ENCODE measurements at places on chromosomes 7 and 10. TPM values are rescaled to one million over a fixed set of nuclear protein-coding genes. Genes with fewer than 3 reads are reported as not detected.

Gene EBF3
- total RNA-seq = 1.7 TPM

Gene ELFN1
- under 0.01 TPM for total RNA-seq

Gene RHOBTB1
- 13.8 TPM for total RNA-seq

Gene EIF4H
- 314 TPM for total RNA-seq

Gene PTN
- total RNA-seq = 43.0 TPM

Gene RAB18
- 67.2 TPM for total RNA-seq

Gene KCP
- total RNA-seq = not detected

Gene KCNIP2
- total RNA-seq = 1.1 TPM

Gene NDUFB2
- total RNA-seq = 155 TPM

Gene IFIT1B
- total RNA-seq = 0.06 TPM

Gene SMKR1
- not detected for total RNA-seq

Gene GARIN1A
- 1.6 TPM for total RNA-seq

Gene CALML3
- not detected for total RNA-seq

Gene ARMC3
- total RNA-seq = not detected

Gene PIP
- total RNA-seq = not detected

Gene IDI2
- not detected for total RNA-seq

Gene CCDC172
- not detected for total RNA-seq

Gene ATG9B
- total RNA-seq = not detected

Gene NMT2
- 64.5 TPM for total RNA-seq

Gene KCND2
- total RNA-seq = 0.13 TPM

Gene DYNC1I1
- total RNA-seq = 3.5 TPM

Gene TMEM178B
- total RNA-seq = 0.06 TPM

Gene AGMO
- total RNA-seq = 0.93 TPM

Gene RUFY2
- 24.6 TPM for total RNA-seq

Gene CLEC5A
- not detected for total RNA-seq

Gene TCF7L2
- 2.6 TPM for total RNA-seq

Gene TMEM273
- total RNA-seq = 0.37 TPM

Gene NUTM2E
- 0.19 TPM for total RNA-seq

Gene TMEM60
- 17.0 TPM for total RNA-seq

Gene HMX2
- not detected for total RNA-seq

Gene AKR1D1
- total RNA-seq = not detected

Gene ZNF746
- 13.9 TPM for total RNA-seq

Gene NOS3
- 3.7 TPM for total RNA-seq

Gene KCNH2
- total RNA-seq = under 0.01 TPM

Gene CFAP58
- total RNA-seq = 1.2 TPM

Gene LBX1
- not detected for total RNA-seq

Gene VWC2
- total RNA-seq = not detected

Gene ATRNL1
- total RNA-seq = 4.9 TPM

Gene ACTL6B
- not detected for total RNA-seq

Gene TMEM184A
- total RNA-seq = not detected

Gene SLC29A3
- total RNA-seq = 0.66 TPM

Gene ANXA11
- total RNA-seq = 103 TPM

Gene WNT2
- total RNA-seq = not detected

Gene NEUROD6
- total RNA-seq = not detected

Gene C10orf67
- not detected for total RNA-seq

Gene WEE2
- total RNA-seq = not detected

Gene MRLN
- not detected for total RNA-seq

Gene VWA2
- total RNA-seq = under 0.01 TPM

Gene WDFY4
- total RNA-seq = under 0.01 TPM

Gene MYPN
- 0.26 TPM for total RNA-seq

Gene STEAP2
- total RNA-seq = 22.3 TPM

Gene SPDYE1
- total RNA-seq = not detected

Gene C10orf71
- not detected for total RNA-seq
